LNCaP clone FGC (cell line): ENCODE measurements at places on chromosomes 4 and X.

- DNase-seq, result no peak
Measured at GRCh38 chrX:11628399-11628798, 37.3 kb downstream of the ARHGAP6 start.

DNA sequence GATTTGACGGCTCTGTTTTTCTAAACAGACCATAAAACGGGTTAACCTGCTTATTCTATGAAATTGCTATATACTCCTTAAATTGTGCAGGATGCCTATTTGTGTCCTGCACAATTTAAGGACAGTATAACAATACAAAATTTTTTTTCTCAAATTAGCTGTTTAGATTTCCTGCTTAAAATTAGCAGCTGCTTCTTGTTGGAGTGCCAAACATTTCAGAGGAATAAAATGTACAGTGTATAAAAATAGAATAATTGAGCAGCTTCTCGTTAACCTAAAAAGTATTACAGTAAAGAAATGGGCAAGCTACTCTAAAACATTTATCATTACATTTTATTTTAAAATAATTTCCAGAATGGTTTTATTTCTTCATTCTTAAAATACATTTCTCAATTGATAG is 100.5 kb downstream of the PPA2 start:
- no peak for DNase-seq

DNA sequence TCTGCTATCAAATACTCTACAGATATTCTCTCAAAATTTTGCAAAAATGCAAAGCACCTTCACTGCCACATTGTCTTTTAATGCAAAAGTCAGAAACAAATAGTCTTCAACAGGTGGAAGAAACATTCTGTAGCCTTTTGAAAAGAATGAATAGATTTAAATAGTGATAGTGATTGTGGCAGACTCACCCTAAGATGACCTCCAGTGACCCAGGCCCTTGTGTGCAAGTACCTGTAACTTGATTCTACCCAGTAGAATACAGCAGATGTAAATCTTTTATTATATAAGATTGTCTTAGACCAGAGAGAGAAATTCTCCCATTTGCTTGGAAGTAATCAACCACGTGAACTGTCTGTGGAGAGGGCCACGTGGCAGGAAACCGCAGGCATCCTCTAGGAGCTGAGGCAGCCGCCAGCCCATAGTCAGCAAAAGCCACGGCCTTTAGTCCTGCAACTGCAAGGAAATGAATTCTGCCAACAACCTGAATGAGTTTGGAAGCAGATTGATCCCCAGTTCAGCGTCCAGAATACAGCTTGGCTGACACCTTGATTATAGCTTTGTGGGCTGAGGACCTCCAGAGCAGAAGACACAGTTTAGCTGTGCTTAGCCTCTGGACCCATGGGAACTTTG is 272.5 kb downstream of the ARHGAP10 start:
- no peak for DNase-seq

GRCh38 chrX:37958525-37959211 is 47.7 kb upstream of the SYTL5 start:
- DNase-seq, result no peak

DNA sequence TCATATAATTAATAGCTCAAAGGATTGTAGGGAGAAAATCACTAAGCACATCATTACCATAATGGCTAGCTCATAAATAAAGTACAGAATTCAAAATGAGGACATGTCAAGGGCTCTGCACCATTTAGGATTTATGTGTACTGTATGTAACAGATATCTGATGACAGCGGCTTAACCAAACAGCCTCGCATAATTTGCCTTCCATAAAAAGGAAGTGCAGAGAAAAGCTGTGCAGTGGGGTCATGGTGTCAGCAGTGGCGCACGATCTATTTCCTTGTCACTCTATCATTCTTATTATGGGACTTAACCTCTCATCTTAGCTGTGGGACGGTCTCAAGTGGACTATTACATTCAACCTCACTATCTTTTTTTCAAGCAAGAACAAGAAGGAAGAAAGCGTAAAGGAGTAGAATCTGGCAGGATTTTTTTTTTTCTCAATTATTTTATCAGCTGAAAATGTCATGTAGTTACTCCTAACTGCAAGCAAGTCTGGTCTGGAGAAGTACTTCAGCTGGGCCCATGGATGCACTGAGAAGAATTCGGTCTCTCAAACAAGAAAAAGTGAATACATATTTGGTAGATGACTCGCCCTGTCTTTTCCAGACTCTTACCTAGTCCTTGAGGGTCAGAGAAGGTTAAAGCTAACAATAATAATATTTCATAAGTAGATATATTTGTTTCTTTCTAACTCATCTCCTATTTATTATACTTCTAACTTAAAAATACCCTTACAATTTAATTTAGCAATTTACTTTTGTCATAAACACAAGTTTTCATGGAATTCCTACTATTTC is 94.6 kb downstream of the COX18 start:
- DNase-seq, result peak; percentile 73

DNA sequence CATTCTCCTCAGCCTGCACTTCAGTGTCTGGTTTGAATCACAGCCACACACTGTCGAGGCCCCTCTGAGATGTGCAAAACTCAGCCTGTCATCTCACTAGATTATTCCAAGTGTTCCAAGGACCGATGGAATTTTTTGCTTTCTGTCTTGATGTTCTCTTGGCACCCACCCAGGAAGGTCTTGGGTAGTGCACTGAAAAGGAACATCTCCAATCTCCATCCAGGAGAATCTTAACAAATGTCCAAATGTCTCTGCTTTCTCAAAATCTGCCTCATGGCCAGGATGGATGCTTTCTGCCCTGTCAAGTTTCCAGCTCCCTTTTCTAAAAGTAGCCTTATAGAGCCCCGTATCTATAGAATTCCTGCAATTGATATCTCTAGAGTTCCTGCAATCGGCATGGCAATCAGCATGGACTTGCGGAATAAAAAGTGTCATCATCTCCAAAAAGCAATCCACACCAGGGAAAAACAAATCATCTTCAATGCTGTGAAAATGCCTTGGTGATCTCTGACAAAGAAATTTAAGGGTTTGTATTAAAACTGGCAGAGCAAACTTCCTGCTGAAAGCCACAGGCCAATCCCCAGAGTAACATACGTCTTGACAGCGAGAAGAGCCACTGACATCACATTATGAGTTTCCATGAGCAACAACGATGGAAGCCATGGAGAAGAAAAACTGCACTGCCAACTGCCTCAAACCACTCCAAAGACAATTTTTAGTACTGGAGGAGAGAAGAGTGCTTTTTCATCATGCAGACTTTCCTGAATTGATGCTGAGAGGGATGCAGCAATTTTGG is 215.3 kb upstream of the FAM9B start:
- no peak for DNase-seq

GRCh38 chr4:55736605-55737183 is 82.9 kb upstream of the EXOC1L start:
- DNase-seq, result no peak

- DNase-seq, result peak; percentile 19
Measured at GRCh38 chrX:110310000-110310790, 7.7 kb downstream of the AMMECR1 start.

DNA sequence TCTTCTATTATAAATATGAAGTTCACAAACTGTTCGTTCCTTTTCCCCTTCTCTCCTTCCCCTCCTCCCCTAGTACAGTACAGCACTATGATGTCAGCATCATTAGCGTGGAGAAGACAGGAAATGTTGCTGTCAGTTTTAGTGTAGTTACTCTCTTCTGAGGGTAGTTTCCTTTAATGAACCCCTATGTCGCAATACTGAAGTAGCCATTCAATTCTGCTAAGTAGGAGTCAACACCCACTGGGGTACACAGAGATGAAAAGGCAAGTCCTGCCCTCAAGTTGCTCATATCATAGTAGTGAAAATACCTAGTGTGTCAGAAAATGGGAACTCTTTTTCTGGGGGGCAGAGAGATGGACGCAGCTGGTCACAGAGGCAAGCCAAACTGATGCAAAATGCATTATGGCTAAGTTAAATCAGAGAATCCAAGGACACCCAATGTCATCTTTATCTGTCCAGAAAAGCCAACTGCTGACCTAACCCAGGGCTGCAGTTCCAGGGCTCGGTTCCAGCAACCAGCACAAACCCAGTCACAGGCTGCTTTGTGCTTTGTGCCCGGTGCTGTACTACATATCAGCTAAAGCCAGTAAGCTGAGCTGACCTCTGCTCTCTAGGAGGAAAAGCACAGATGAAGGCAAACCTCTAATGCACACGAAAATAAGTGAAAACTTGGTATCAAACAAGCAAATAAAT is 31.5 kb downstream of the GRIA3 start:
- no peak for DNase-seq

- DNase-seq, result no peak
Measured at GRCh38 chr4:101707596-101707995, 82.9 kb upstream of the BANK1 start.

GRCh38 chr4:159235779-159236368 is 133.0 kb downstream of the RAPGEF2 start:
- no peak for DNase-seq

DNA sequence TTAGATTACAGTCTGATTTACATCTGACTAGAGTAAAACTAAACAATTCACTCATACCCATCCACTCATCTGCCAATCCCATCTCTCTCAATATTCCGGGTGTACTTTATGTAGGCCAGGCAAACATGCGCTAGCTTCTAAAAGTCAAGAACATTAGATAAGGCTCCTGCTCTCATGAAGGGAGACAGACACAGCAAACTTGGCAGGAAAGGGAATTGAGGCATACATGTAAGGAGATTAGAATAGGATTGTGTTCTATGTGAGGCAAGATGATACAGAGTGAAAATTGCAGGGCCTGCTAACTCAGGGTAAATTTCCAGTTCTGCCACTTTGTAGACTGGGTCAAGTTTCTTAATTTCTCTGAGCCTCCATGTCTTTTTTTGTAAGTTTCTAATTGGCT is 135.8 kb downstream of the CDS1 start:
- DNase-seq, result no peak

DNA sequence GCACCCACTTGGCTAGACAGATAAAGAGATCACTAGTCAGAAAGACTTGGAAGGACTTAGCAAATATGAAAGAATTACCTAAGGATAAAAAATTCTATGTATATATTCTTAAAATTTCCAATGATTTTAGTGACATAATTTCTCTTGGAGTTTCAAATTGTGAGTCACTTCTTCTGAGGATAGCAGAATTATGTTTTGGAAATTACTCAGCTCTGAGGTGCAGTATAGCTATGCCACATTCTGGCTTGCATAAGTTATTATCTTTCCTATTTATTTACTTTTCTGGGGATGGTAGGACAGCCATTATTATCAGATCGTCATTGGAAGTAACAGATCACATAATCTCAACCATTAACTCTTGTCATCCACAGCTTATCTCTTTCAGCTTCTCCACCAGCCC is 853.5 kb downstream of the TRIML1 start:
- DNase-seq, result no peak

GRCh38 chrX:10433296-10433965 is 187.0 kb downstream of the MID1 start:
- no peak for DNase-seq

- DNase-seq, result no peak
Measured at GRCh38 chr4:3877236-3877635, 111.1 kb downstream of the ADRA2C start.

DNA sequence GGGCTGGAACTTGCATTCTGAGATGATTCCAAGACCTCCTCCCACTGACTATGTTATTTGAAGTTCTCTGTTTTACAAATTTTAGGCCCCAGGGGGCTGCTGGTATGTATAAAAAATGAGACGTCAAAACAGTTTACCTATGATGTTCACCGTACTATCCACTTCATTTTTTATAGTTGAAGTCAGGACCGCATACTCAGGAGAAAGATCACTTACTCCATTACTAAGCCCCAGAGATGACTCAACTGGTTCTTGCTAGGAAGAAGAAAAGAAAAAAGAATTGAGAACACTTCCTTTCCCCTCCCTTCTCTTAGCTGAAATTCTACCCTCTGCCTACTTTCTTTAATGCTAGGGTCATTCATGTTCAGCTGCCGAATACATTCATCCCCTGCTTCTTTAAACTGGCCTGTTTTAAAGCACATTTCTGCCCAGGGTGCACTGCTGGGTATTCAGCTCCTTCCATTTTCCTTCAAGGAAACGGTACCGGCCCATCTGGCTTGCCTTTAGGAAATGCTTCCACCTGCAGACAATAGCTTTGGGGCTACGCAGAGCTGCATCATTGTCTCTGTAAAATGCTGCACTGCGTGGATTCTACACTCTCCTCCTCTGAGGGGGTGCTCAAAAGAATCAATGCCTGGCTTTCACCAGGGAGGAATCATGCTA is 66.2 kb downstream of the IRF2 start:
- DNase-seq, result no peak

DNA sequence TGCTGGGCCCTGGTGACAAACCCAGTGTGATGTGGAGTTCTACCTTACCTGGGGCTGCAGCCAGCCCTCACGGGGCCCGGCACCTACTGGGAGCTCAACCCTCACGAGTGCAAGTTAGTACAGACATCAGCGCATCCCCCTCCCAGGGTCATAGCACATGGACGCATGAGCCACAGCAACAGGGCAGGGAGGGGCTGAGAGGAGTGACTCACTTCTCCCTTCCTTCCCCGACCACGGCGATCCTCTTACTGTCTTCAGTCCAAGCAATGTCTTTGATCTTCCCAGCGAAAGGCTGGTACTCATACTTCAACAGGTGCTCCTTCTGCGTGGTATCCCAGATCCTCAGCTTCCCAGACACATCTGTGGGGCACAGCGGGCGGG is 17.8 kb downstream of the WDR1 start:
- DNase-seq, result no peak

DNA sequence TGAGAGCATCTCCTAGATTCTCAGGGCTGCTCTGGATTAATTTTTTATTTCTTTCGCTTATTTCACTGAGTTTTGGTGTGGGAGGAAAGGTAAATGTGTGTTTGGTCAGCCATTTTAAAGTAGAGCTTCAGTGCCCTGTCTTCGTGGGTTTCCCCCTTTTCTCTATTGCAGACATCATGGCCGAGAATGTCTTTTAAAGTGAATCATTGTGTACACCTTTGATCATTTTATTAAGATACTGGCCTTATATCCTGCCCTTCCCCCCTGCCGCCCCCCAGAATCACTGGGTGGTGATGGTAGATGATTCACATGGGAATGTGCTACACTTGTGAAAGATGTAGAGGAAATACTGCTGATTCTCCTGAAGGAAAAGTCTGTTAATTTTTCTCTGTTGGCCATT is 23.8 kb downstream of the CDKL5 start:
- no peak for DNase-seq

DNA sequence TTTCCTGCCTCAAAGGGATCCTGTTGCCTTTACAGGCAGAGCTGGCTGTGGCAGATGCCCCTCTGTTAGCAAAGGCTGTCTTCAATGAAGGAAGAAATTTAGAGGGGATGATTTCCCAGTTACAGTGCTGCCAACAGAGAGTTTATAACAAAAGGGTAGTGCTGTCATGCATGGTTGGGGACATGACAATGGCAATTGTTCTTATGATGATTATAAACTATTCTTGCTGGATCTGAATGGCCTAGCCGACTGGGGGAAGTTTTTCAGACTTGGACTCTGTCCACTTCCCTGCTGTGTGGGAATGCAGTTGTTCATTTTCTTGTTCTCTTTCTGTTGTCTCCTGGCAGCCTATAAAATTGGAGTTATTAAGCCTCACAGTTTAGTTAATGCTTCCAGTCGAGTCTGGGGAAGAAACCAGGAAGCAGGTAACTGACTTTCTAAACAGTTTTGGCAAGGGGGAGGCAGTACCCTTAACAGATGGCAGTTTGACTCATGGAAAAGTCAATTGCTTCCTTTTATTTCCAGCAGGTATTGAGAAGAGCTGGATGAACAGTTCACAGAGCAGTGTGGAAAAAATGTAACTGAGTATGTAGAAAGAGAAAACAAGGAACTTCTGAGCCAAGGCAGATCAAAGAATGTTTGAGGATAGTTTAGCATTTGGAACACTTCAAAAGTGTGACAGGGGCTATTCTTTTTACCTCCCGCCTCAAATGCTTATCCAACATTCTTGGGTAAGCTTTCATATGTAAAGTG is 582.6 kb downstream of the RAPGEF2 start:
- peak; percentile 75 for DNase-seq
